ENCODE measurements at places on chromosomes 5 and 9. TPM values are rescaled to one million over a fixed set of nuclear protein-coding genes. Genes with fewer than 3 reads are reported as not detected.

C8G gene
- polyA plus RNA-seq = not detected

GABRB2 gene
- not detected for polyA plus RNA-seq

IL33 gene
- polyA plus RNA-seq = not detected

FREM1 gene
- not detected for polyA plus RNA-seq

CDKN2A gene
- polyA plus RNA-seq = 13.9 TPM

OTP gene
- not detected for polyA plus RNA-seq

CDO1 gene
- not detected for polyA plus RNA-seq

CXXC5 gene
- polyA plus RNA-seq = 447 TPM

LCN12 gene
- not detected for polyA plus RNA-seq

LCN6 gene
- polyA plus RNA-seq = not detected

RGS3 gene
- polyA plus RNA-seq = 16.2 TPM

GGTA1 gene
- not detected for polyA plus RNA-seq

EIF4E1B gene
- not detected for polyA plus RNA-seq

TNC gene
- polyA plus RNA-seq = not detected

IFNB1 gene
- polyA plus RNA-seq = not detected

GARIN3 gene
- polyA plus RNA-seq = not detected

Measured in IgD-negative memory B cell (primary cell).